OCI-LY7 (cell line): ENCODE measurements at places on chromosomes 11 and 22.

DNA sequence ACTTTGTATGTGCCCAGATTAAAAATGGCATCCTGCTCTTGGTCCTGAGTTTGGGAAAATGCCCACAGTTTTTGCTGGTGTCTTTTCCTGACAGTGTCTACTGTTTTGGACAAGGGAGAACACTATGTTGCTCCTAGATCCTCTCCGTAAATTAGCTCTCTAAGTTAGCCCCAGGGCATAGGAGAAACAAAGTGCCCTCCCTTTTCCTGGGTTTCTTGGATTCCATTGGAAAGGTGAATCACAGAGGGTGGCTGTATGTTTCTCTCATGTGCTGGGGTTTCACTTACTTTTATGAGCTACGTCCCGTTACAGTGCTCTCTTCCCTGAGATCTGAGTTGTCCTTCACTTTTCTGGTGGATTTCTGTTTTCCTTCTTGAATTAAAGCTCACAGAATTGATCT, 782.8 kb downstream of the CNTN5 start:
- DNase-seq, result no peak

DNA sequence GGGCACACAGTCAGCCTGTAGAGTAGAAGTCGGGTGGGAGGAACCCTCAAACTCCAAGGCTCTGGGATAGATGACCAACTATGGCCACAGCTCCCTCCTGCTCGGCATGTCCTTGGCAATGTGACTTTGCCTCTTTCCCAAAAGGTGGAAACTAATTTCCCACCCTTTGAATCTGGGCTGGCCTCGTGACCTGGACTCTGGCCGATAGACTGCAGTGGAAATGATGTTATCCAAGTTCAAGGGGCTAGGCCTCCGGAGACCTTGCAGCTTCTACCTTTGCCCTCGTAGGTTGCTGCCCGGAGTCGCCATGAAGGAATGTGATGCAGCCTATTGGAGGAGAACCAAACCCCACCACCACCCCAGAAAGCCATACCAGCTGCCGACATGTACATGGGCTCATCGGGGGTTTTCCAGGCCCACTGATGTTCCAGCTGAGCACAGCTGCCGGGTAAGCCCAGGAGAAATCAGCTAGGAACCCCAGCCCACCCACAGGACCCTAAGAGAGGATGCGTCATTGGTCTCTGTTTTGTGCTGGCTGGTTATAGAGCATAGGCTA, 30.4 kb downstream of the KCNJ4 start:
- no peak for DNase-seq

DNA sequence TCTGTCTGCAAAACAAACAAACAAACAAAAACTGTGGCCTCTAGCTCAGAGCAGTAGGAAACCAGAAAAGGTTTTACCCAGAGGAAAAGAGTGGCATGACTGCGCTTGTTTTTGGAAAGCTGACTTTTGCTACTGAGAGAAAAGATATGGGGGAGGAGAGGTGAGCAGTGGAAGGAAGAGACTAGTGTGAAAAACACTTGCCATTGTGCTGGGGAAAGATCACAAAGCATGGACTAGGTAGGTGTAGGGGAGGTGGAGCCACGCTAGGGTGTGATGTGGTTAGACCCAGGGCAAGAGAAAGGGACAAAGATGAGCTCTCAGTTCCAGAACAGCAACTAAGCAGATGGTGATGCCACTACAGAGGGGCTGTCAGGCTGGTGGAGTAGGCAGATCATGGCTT, 319.2 kb downstream of the LARGE1 start:
- no peak for DNase-seq

DNA sequence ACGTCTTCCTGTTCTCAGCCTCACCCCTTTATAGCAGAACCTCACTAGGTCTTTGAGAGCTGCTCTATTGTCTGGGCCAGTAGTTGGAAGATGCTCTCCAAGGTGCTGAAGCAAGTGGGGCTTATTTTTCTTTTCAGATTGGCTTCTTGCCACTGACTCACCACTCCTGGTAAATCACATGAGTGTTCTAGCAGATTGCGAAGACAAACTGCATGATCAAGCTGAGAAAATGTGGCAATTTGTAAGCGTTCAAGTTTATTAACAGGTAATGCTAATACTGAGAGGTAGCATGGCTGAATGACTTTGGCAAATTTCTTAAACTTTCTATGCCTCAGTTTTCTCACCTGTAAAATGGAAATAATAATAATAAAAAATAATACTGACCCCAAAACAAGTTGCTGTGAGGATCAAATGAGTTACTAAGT, 59.2 kb downstream of the CACNG2 start:
- DNase-seq, result peak; percentile 39

GRCh38 chr11:46130286-46130940, 9.2 kb upstream of the PHF21A start:
- DNase-seq, result no peak

DNA sequence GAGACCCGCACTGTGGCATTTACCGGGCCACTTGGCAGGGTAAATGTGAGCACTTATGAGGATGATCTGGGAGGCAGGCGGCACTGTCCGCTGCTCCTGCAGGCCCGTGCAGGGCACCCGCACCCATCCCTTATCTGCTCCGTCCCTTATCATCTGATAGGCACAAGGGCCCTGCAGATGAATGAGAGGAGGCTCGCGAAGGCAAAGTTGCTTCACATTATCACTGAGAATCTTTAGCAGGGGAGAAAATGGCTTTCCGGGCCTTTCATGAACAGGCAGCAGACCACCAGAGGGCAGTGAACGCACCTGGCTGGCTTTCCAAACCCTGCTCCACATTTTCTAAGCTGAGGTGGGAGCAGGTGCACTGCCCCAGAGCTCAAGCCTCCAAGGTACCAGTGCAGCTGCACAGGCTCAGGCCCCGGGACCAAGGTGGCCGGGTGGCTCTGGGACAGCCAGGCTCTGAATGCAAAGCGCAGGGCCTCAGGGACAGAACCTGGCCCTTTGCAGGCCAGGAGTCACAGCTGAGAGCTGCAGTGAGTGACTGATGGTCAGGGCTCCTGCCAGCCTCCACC, 165.6 kb downstream of the SHANK2 start:
- DNase-seq, result peak; percentile 56

GRCh38 chr22:26974914-26975803, 317.8 kb downstream of the MIAT start:
- DNase-seq, result no peak

GRCh38 chr11:61967924-61968757, 707 bp upstream of the FTH1 start:
- DNase-seq, result peak; percentile 54

GRCh38 chr11:29231586-29231985, 785.2 kb downstream of the KCNA4 start:
- no peak for DNase-seq

- peak; percentile 82 for DNase-seq
Observed at GRCh38 chr22:46592390-46592872, 27.8 kb upstream of the GRAMD4 start.

DNA sequence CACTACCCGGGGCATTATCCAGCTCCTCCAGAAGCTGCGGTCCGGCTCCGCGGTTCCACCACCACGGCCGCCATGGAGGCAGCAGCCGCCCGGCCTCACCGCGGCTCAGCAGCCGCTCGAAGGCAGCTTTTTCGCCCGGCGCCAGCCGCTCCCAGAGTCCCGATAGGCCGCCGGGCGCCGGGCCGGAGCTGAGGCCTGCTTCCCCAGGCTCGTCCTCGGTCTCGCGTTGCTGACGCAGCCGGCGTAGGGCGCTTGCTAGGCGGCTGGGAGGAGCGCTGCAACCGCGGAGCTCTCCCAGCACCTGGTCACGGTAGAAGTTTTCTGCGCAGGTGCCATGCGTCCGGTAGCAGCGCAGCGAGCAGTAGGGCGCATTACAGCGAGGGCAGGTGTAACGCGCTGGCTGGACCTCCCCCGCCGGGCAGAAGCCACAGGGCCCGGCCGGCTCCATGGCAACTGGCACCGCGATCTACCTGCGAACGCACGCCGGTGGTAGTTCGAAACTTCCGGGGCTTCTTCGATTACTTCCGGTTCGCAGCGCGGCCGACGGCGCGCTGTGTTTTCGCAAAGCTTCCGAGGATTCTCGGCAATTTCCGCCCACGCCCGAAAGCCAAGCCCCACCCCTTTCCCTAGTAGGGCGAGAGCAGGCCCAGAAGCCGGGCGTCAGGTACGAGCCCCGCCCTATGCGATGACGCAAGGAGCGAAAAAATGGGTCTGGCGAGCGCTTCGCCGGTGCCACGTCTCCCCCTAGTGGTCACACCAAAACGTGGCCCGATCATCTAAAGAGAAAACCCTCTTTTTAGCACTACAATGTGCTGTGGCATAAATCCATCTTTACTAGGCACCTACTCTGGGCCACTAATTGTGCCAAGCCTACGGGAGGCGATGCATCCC, at the start of gene ZNHIT2:
Gene ZNHIT2, minus strand, starts transcription at position 496 of the 891 bp plus-strand sequence. Its CDS starts 48 bp downstream, at position 448.
- DNase-seq, result peak; percentile 100

- DNase-seq, result no peak
Observed at GRCh38 chr11:64607381-64607985, 16.5 kb downstream of the SLC22A12 start.

- DNase-seq, result no peak
Observed at GRCh38 chr11:76714493-76714892, 43.9 kb upstream of the LRRC32 start.

- no peak for DNase-seq
Observed at GRCh38 chr11:112525270-112525669, 264.6 kb upstream of the PLET1 start.

GRCh38 chr22:36279219-36279666, 26.3 kb downstream of the APOL1 start:
- DNase-seq, result no peak
